ENCODE measurements at places on chromosomes 12 and 14. TPM values are rescaled to one million over a fixed set of nuclear protein-coding genes. Genes with fewer than 3 reads are reported as not detected.

The ARL1 gene
- total RNA-seq = 127 TPM

DNA sequence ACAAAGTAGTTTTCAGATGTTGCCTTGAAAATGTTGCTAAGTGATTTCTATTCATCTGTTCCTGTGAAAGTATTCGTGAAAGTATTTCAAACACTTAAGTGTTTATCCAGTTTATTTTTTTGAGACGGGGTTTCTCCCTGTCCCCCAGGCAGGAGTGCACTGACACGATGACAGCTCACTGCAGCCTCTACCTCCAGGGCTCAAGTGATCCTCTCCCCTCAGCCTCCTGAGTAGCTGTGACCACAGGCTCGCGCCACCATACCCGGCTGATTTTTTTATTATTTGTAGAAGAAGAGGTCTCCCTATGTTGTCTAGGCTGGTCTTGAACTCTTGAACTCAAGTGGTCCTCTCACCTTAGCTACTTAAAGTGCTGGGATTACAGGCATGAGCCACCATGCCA, 1.7 kb downstream of the ZDHHC17 start:
- H3K27ac ChIP-seq = peak overlapping the region; percentile 99
- no peak for DNase-seq
- no peaks in the 10 kb centered on the region for H3K36me3 ChIP-seq
- no peaks in the 10 kb centered on the region for H3K27me3 ChIP-seq

GRCh38 chr12:100534625-100535227, 38.8 kb upstream of the GAS2L3 start:
- no peak for DNase-seq
- H3K36me3 ChIP-seq = no peaks in the 10 kb centered on the region
- H3K27ac ChIP-seq = no peak overlapping the region
- H3K4me1 ChIP-seq = no peaks in the 10 kb centered on the region
- no peak overlapping the region for H3K4me3 ChIP-seq

DNA sequence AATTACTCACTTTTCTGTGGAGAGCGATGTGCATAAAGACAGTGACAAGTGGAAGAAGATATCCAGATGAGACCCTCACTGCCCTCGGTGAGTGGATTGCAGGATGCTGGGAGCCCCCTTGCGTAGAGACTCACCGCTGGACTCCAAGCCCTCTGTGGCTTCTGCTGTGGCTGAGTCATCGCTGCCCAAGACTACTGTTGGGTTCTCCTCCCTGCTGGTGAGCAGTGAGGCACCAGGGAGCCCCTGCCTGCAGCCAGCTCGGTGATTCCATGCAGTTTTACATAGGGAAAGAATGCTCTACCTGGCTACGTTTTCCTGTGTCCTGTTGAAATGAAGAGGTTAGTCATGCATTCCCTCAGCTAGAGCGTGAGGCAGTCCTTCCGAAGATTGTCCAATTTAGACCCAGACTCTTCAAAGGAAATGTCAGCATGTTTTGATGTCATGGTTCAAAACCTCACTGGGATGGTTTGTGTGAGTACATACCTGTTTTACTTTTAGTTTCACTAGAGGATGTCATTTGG, 28.2 kb downstream of the TRAF3 start:
- DNase-seq = peak; percentile 68

DNA sequence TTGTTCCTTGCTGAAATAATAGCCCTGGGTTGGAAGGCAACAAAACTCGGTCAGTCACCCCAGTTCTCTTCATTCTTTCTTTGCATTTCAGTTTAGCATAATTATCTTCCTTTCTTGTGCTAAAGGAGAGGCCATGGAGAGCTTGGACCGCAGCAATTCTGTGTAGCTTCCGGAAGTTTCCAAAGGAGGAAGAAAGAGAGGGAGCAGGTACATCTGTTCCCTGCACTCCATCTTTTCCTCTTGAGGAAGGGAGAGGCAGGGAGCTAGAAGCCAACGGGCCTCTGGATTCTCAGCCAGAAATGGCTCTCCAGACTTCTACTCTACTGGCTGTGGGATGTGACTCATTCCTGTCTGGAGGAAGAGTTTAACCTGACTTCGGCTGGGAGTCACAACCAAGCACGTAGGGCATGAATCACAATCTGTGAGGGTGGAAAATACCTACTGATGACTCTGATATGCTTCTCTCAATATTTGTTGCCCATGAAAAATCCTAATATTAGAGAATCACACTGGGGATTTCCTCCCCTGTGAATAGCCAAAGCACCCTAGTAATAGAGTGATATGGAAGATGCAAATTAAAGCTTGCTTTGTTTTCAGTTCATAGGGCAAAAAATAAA, 17.0 kb downstream of the ANO6 start:
- H3K36me3 ChIP-seq = peaks cover 1% of the 10 kb centered on the region
- peak overlapping the region; percentile 95 for H3K27ac ChIP-seq
- peaks cover 67% of the 10 kb centered on the region for H3K4me1 ChIP-seq
- peak overlapping the region; percentile 55 for H3K4me3 ChIP-seq
